ENCODE measurements at places on chromosomes 7 and 10. TPM values are rescaled to one million over a fixed set of nuclear protein-coding genes. Genes with fewer than 3 reads are reported as not detected.

The UNCX gene
- total RNA-seq: not detected

The CLRN3 gene
- total RNA-seq: not detected

The VOPP1 gene
- total RNA-seq: 61.6 TPM

The GPR26 gene
- total RNA-seq: not detected

The INMT gene
- total RNA-seq: not detected

The CRYGN gene
- total RNA-seq: not detected

The C7orf57 gene
- 2.3 TPM for total RNA-seq

The TEX36 gene
- not detected for total RNA-seq

The ZNF800 gene
- total RNA-seq: 9.8 TPM

The RSU1 gene
- 62.7 TPM for total RNA-seq

The RASA4B gene
- total RNA-seq: 0.62 TPM

The ANKRD7 gene
- 1.4 TPM for total RNA-seq

The NODAL gene
- total RNA-seq: 0.23 TPM

The NKX1-2 gene
- total RNA-seq: 2.6 TPM

The RNF148 gene
- not detected for total RNA-seq

The SLC39A12 gene
- total RNA-seq: not detected

The SPACDR gene
- not detected for total RNA-seq

The ITPRID1 gene
- not detected for total RNA-seq

The SCD gene
- 638 TPM for total RNA-seq

The IMMP2L gene
- 11.6 TPM for total RNA-seq

The C10orf67 gene
- 0.34 TPM for total RNA-seq

The CHST3 gene
- 17.1 TPM for total RNA-seq

The POMZP3 gene
- 6.5 TPM for total RNA-seq

The ALOX5 gene
- 0.16 TPM for total RNA-seq

The EPDR1 gene
- total RNA-seq: 0.15 TPM

The IGF2BP3 gene
- 12.0 TPM for total RNA-seq

The LRRD1 gene
- not detected for total RNA-seq
